ENCODE measurements at places on chromosomes 5 and 9.

DNA sequence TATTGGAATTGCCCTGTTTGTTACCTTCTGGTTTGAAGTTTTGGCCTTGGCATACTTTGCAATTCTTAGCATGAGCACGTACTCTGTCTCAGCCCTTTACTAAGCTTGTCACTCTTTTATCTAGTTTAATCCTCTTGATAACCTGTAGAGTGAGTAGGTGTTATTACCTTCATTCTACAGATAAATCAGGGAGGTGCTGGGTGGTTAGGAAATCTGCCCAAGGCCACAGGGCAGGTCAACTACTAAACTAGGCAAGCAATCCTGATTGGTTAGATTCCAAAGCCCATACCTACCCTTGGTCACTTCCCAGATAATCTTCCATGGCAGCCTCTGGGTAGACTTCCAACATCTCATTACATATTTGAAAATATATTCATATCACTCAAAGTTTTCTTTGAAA, 65.7 kb downstream of the PCSK5 start:
- DNase-seq, result no peak

- DNase-seq, result no peak
Observed at GRCh38 chr5:142506046-142506445, 179.8 kb downstream of the FGF1 start.

DNA sequence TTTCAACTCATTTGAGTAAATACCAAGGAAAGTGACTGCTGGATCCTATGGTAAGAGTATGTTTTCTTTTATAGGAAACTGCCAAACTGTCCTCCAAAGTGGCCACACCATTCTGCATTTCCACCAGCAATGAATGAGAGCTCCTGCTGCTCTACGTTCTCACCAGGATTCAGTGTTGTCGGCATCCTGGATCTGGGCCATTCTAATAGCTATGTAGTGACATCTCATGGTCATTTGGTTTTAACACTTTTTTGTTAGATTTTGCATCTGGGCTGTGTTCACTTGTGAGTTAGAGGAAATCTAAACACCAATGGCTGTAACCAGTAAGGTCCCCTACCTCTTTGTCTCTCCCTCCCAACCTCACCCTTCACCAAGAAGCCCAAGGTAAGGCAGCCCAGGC, 115.9 kb downstream of the ATPSCKMT start:
- no peak for DNase-seq

GRCh38 chr5:54651482-54652076, 134.0 kb downstream of the SNX18 start:
- no peak for DNase-seq

GRCh38 chr9:112819635-112820496, 69.3 kb downstream of the SNX30 start:
- DNase-seq, result no peak

All from stimulated activated CD8-positive, alpha-beta memory T cell treated with anti-CD3 and anti-CD28 coated beads, Interleukin-2, amount 100 ng/mL, for 1 hour (primary cell).